Stimulated activated CD8-positive, alpha-beta memory T cell treated with anti-CD3 and anti-CD28 coated beads, Interleukin-4, amount 100 ng/mL, for 1 hour (primary cell): ENCODE measurements at places on chromosomes 6 and 20.

- no peak for DNase-seq
These were observed 6.0 kb downstream of the HLA-C start for GRCh38 chr6:31265926-31266325.

DNA sequence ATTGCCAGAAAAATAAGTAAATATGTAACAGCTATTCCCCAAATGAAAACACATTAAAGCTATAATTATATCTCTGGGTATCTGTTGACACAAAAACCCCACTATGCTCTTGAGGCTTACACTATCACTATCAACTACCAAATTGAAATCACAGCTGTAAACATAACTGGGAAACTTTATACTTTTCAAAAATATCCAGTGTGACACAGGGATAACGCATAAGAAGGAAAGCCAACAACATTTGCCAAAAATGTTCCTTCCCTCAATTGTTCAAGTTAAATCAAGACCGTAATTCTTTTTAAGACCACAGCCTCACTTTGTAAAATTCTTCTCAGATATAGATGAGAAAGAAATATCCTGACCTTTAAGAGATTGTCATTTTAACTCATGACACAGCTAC, 3.1 kb downstream of the ZHX3 start:
- DNase-seq, result no peak

DNA sequence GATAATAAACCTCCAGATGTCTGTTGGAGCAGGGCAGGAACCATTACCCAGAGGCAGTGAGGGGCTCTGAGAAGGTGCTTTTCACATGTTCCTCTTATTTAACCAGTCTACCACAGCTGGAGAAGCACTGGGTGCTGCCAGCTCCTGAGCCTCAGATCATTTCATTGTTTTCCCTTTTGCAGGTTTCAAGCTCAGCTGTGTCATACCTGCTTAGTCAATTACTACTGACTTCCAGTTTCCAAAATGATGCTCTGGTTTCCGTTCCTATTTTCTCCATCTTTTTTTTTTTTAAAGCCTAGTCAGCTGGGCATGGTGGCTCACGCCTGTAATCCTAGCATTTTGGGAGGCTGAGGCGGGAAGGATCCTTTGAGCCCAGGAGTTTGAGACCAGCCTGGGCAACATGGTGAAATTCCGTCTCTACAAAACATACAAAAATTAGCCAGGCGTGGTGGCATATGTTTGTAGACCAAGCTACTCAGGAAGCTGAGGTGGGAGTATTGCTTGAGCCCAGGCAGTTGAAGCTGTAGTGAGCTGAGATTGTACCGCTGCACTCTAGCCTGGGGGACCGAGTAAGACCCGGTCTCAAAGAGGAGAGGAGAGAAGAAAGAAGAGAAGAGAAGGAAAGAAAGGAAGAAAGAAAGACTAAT, 6.7 kb downstream of the FLOT1 start:
- no peak for DNase-seq

DNA sequence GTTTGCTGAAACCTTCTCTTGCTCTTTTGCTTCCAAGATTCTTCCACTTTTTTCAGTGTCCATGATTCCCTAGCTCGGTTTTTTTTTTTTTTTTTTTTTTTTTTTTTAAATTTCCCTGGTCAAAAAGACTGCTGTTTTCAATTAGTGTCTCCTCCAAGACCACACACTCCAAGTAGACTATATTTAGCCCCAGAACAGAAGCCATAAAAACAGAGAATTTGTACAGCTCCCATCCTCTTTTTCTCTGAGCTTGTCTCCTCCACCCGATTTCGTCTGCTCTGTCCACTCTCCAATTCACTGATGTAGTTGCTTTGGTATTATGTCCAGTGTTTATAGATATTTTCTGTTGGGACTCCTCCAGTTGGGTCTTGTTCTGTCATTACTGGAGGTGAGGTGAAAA, 37.6 kb downstream of the RSPH3 start:
- DNase-seq, result no peak

- no peak for DNase-seq
These were observed 25.9 kb downstream of the RNF217 start for GRCh38 chr6:124987999-124988591.

GRCh38 chr20:10427060-10427692, 6.8 kb downstream of the MKKS start:
- no peak for DNase-seq

DNA sequence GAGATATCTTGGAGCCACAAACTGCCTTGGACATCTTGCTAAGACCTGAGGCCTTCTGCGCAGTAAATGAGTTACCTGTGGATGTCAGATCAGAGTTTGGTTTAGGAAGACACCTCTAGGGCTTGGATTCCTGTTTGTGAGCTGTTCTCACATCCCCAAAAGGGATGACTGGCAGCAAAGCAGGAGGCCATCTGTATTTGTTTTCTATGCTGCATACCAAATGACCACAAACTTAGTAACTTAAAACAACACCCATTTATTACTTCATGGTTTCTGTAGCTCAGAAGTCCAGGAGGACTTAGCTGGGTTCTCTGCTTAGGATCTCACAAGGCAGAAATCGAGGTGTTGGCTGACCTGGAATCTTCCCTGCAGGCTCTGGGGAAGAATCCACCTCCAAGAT, 116.7 kb downstream of the UNC5CL start:
- DNase-seq, result no peak

DNA sequence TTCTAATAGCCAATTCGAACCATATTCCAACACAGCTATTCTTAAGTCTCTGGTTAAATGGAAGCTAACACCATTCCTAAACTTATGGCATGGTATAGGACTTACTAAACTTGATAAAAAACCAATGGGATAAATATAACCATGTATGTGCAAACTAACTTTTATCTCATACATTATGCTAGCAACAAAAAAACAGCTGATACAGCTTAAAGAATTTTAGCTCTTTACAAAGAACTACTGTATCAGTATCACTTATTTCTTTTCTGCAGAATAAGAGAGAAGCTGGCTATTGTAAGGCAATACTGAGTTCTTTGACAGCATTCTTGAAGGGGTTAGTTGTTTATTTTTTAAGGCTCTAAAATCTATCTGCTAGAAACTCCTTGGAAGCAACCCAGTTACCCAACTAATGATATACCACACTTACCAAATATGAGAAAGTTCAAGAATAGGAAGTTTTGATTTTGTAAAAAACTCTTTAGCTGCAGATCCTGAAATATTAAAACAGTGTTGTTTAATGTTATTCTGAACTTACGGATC, 44.9 kb downstream of the REPS1 start:
- no peak for DNase-seq

GRCh38 chr20:46946796-46947195, 52.2 kb downstream of the EYA2 start:
- DNase-seq, result no peak

GRCh38 chr6:84618046-84618752, 146.2 kb downstream of the TBX18 start:
- no peak for DNase-seq

GRCh38 chr6:46657642-46658041, 4.9 kb downstream of the SLC25A27 start:
- no peak for DNase-seq

GRCh38 chr6:81749707-81750106, 2.8 kb downstream of the TENT5A start:
- DNase-seq, result no peak

GRCh38 chr6:7150381-7151064, 42.8 kb downstream of the RREB1 start:
- no peak for DNase-seq

DNA sequence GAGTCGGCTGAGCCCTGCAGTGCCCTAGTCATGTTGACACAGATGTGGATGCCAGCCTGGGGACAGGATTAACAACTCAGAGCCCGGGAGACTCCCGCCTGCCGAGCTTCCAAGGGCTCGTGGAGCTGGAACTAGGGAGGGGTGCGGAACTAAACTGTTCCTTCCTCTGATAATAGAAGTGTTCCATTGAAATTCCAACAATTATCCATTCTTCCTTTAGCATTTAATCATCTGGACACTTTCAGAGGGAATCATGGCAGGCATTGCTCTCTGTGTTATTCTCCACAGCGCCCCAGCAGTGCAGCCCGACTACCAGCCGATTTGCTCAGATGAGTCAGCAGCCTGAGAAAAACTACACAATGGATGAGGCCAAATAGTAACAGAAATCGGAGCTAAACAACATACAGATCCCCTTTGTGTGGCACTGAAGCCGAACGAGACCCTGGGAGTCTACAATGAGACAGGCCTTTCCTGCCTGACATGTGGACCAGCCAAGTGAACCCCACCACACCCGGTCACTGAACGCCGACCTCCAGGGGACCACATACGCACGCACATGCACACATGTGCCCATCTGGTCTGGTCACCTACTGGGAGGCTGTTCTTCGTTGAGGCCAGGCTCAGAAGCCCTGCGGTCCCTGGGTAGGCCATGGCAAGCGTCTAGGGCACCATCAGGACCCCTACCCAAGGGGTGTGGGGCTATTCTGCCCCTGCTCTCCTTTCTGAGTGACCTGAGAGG, 238.4 kb upstream of the AFDN start:
- no peak for DNase-seq

- no peak for DNase-seq
These were observed 11.8 kb downstream of the TMEM14B start for GRCh38 chr6:10759312-10759839.

GRCh38 chr20:35342154-35342769, 50.0 kb upstream of the FAM83C start:
- DNase-seq, result no peak

DNA sequence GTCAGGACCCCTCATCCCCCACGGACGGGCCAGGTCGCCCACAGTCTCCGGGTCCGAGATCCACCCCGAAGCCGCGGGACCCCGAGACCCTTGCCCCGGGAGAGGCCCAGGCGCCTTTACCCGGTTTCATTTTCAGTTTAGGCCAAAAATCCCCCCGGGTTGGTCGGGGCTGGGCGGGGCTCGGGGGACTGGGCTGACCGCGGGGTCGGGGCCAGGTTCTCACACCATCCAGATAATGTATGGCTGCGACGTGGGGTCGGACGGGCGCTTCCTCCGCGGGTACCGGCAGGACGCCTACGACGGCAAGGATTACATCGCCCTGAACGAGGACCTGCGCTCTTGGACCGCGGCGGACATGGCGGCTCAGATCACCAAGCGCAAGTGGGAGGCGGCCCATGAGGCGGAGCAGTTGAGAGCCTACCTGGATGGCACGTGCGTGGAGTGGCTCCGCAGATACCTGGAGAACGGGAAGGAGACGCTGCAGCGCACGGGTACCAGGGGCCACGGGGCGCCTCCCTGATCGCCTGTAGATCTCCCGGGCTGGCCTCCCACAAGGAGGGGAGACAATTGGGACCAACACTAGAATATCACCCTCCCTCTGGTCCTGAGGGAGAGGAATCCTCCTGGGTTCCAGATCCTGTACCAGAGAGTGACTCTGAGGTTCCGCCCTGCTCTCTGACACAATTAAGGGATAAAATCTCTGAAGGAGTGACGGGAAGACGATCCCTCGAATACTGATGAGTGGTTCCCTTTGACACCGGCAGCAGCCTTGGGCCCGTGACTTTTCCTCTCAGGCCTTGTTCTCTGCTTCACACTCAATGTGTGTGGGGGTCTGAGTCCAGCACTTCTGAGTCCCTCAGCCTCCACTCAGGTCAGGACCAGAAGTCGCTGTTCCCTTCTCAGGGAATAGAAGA, 978 bp downstream of the HLA-A start:
- DNase-seq, result no peak

DNA sequence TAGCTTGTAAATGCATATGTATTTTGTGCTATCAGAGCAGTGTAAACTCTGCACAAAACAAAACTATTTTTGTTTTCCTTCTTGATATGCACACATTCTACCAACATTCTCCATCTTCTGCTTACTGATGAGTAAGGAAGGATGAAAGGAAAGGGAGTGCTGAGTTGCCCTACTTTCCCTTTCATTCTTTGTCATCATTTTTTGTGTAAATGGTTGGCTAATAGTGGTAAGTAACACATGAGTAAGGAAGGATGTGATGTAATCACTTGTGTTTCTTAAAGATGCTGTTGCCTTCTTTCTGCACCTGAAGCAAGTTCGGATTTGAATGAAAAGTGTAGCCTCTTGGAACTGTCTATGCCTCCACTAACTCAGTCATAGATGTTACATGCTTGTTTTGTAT, 4.6 kb upstream of the REV3L start:
- DNase-seq, result no peak

GRCh38 chr20:54190217-54190616, 16.4 kb upstream of the CYP24A1 start:
- DNase-seq, result no peak

DNA sequence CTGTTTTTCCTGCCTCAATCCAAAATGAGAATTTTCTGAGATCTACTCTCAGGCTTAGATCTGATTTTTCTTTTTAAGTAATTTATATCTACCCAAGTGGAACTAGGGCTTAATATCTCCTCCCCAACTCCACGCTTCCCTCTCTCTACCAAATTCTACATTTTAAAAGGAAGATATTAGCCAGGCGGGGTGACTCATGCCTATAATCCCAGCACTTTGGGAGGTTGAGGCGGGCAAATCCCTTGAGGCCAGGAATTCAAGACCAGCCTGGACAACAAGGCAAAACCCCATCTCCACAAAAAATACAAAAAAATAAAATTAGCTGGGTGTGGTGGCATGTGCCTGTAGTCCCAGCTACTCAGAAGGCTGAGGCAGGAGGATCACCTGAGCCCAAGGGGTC, 61.0 kb downstream of the MTFR2 start:
- DNase-seq, result no peak

DNA sequence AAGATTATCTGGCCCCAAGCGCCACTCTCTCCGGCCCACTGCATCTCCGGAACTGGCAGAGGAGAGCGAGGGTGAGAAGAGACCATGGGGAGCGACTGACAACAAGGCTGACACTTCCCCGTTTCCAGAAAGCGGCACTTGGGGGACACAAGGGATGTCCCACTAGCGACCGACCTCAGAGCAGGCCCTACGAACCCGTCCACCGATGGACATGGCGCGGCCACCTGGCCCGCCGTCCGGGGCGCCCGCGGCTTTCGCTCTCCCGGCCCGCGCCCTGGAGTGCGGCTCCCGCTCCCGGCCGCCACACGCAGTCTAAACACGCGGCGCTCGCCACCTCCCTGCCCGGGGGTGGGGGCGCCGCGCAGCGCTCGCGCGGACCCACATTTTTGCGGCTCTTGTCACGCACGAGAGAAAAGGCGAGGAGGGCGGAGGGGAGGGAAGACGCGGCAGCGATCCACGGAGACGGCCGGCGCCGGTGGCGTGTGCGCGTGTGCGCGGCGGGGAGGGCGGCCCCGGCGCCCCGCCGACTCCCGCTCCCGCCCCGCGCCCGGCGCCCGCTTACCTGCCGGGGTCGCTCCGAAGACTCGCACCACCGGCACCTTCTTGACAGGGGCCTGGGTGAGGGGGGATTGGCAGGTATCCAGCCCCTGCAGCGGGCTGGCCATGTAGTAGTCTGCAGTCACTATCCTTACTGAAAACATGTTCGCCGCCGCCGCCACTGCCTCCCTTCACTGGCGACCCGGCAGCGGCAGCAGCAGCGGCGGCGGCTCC, 645 bp downstream of the REV3L start:
- DNase-seq, result peak; percentile 8

- DNase-seq, result no peak
These were observed 27.9 kb downstream of the FOXO3 start for GRCh38 chr6:108588586-108588985.
